ENCODE measurements at places on chromosomes 1 and 21.

GRCh38 chr1:239706245-239706892 lies 320.0 kb downstream of the CHRM3 start:
- no peak for DNase-seq

DNA sequence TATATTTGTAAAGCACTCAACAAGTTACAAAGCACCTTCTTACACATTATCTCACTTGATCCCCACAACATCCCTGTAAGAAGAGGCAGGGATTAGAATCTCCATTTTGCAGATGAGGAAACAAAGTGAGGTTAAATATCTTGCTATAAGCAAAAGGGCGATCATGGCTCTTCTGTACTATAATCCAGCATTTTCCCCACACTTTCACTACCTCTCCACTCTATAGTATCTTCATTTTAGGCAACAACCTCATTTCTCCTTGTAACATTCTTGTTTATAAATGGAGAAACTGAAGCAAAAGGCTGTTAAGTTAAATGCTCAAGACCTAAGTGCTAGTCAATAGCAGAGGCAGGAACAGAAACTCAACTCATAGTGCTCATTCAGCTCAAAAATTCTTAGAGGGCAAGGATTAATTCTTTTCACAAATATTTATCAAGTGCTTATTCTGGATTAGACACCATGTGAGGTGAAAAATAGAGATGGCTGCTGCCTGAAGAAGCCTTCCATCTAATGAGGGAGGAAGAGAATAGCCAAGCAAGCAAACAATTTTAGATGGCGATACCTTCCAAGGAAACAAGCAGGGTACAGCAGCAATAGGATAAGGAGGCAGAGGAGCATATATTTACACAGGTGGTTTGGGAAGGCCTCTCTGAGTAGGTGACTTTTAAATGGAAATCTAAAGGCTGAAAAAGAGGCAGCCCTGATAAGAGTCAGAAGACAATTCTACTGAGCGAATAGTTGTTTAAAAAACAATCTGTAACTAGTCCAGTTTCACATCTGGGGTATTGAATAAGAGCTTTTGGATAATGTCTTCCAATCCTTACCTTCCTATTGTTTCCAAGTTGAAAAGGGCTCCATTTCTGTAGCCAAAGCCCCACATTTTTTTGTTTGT lies 3.5 kb downstream of the ERRFI1 start:
- no peak for DNase-seq

- DNase-seq = no peak
These were observed 2.7 kb upstream of the YBX1 start for GRCh38 chr1:42679364-42679983.

DNA sequence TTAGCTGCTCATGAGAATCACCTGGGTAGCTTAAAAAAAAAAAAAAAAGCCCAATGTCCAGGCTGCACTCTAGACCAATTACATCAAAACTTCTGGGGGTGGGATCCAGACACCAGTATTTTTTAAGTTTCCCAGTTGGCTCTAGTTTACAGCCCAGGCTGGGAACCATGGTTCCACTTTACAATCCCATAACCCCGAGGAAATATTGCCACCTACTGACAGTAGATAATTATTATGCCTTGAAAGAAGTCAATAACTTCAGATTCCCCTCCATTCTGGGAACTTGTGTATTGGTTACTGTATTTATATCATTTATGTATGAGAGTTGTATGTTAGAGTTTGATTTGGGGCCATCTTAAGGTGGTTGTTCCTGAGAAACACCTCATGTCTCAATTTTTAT lies 100.2 kb downstream of the SPATA46 start:
- DNase-seq = no peak

DNA sequence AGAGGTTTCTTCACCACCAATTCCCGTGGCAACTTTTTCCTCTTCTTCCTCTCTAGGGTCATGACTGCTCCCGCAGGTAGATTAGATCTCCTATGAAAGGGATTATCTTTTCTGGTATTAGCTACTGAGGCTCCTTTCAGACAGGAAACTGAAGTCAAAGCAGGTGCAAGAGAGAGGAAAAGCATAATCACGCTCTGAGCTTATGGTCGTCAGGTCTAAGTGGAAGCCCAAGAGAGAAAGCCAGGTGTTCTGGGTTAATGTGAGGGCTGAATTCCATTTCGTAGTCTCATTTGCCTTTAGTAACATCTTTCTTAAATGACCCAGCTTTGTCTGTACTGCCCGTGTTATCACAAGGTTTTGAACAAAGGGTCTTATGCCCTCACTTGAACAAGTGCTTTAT lies 8.3 kb upstream of the MAP3K21 start:
- no peak for DNase-seq
